ENCODE measurements at places on chromosomes 3 and 15. TPM values are rescaled to one million over a fixed set of nuclear protein-coding genes. Genes with fewer than 3 reads are reported as not detected.

The PRR23E gene
- total RNA-seq, result not detected

The CIDEC gene
- 1.9 TPM for total RNA-seq

The HHLA2 gene
- not detected for total RNA-seq

The ONECUT1 gene
- total RNA-seq, result 56.8 TPM

The ARL8B gene
- 28.5 TPM for total RNA-seq

The THBS1 gene
- total RNA-seq, result 253 TPM

The KLF15 gene
- total RNA-seq, result 90.3 TPM

The ZDHHC23 gene
- 12.6 TPM for total RNA-seq

The ENTPD3 gene
- not detected for total RNA-seq

The GOLGA8S gene
- 0.29 TPM for total RNA-seq

The TF gene
- 16,443 TPM for total RNA-seq

The GOLGA6L10 gene
- total RNA-seq, result 0.60 TPM

The ISG20 gene
- total RNA-seq, result 16.8 TPM

The DPPA2 gene
- not detected for total RNA-seq

The PLA2G4B gene
- 2.5 TPM for total RNA-seq

The CDC25A gene
- 8.8 TPM for total RNA-seq

The NEK10 gene
- 2.5 TPM for total RNA-seq

The SPATA12 gene
- not detected for total RNA-seq

The OSBPL10 gene
- total RNA-seq, result 2.2 TPM

The ATP13A5 gene
- not detected for total RNA-seq

The SPG21 gene
- 70.4 TPM for total RNA-seq

The CLDN11 gene
- total RNA-seq, result 1.4 TPM
